ENCODE measurements at places on chromosomes 4 and X.

DNA sequence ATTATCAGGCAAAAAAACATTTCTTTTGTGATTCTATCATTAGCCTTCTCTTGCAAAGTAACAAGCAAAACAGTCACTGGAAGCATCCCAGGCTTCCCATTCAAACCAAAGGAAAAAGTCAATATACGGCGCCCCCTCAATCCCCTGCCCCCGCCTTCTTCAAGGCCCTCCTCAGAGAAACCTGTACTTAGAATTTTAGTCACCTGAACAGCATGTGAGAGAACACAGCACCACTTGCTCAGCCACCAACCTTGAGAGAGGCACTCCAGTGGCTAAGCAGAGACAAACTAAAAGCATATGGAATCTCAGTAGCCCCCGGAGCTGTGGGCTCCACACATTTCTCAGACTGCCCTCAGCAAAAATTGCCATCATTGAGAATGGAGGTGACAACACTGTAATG is 25.2 kb downstream of the LEF1 start:
- no peak for DNase-seq

DNA sequence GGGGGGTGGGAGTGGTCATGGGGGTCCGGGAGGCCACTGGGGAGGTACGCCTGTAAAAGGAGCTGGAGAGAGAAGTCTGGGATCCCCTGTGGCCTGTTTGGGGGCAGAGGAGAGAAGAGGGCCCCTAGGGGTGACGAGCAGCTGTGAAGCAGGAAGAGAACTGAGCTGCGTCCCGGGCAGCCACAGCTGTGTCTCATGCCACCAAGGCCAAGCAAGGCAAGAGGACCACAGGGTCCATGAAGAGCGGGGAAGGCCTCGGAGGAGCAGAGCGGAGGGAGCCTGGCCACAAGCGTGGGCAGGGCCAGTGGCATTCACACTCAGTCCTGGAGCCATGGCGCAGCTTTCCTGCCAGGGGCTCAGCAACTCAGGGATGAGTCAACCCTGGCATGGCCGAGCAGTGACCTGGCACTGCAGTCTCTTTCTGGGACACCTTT is 13.6 kb upstream of the NAT8L start:
- DNase-seq: peak; percentile 78

DNA sequence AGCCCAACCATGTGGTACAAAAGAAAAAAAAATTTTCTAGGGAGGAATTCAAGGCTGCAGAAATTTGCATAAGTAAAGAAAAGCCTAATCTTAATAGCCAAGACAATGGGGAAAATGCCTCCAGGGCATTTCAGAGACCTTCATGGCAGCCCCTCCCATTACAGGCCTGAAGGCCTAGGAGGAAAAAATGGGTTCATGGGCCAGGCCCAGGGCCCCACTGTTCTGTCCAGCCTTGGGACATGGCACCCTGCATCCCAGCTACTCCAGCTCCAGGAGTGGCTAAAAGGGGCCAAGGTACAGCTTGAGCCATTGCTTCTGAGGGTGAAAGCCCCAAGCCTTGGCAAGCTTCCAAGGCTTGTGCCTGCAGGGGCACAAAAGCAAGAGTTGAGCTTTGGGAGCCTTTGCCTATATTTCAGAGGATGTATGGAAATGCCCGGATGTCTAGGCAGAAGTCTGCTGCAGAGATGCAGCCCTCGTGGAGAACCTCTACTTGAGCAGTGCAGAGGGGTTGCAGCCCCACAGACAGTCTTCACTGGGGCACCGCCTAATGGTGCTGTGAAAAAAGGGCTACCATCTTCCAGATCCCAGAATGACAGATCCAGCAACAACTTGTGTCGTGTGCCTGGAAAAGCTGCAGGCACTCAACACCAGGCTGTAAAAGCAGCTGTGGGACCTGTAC is 111.0 kb downstream of the ANXA10 start:
- no peak for DNase-seq

DNA sequence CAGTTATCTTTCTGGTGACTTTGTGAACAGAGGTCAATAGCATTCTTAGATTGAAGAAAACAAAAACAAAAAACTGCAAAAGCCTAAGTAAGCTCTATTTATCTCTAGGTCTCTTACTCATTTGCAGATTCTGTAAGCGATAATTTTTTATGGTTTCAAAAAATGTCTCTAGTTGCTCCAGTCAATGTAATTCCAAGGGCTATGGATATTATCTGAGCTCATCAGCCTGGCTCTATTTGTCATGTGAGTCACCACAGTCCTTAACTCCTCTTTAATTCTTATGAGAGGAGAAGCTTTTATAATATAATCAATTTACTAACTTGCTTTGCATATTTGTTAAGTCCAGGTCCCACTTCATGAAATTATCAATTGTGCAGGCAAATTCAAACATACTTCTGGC is 79.1 kb downstream of the NPFFR2 start:
- no peak for DNase-seq

DNA sequence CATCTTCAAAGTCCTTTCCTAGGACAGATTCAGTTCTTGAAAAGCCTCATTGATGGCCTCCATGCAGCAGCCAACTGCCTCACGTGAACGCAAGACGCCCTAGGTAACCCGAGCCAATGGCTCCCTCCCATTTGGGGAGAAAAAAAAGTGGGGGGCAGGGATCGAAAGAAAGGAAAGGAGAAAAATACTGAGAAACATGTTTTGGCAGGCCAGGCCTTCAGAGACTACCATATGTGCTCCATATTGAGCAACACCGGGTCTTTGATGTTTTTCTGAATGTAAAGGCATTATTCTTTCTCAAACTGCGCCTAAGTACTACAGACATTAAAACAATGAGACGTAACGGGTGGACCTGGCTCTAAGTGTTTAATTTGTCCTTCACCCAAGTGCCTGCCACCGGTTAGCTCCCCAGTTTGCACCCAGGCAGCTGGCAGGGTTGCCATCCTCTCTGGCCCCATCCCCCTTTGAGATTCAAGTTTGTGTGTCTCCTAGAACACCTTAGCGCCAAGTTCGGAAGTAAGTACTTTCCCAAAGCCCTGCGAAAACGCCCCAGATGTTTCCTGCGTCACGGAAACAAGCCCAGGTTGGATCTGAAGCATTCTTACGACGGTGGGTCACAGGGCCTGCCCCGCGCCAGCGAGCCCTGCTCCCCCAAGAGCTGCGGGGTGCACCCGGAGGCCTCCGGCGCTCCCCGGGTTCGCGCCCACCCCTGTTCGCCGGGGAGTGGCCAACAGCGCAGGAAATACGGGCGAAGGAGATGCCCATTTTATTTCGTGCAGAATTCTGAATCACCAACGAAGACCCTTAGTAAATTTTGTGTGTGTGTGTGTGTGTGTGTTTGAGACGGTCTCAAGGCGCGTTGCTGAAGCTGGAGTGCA is 30.1 kb downstream of the HAND2 start:
- DNase-seq: no peak

- DNase-seq: no peak
Measured at GRCh38 chr4:74362347-74362746, 2.6 kb upstream of the EREG start.

- DNase-seq: no peak
Measured at GRCh38 chr4:38123555-38123954, 163.4 kb downstream of the PTTG2 start.

Data from adrenal gland (tissue), 19 donors.